Colonic mucosa (tissue), 4 donors: ENCODE measurements at places on chromosomes 3 and 15.

GRCh38 chr15:61528581-61528910, 299.4 kb upstream of the RORA start:
- no peaks in the 10 kb centered on the region for H3K4me1 ChIP-seq
- DNase-seq, result no peak
- no peaks in the 10 kb centered on the region for H3K36me3 ChIP-seq
- H3K27ac ChIP-seq, result no peak overlapping the region
- no peaks in the 10 kb centered on the region for H3K27me3 ChIP-seq

DNA sequence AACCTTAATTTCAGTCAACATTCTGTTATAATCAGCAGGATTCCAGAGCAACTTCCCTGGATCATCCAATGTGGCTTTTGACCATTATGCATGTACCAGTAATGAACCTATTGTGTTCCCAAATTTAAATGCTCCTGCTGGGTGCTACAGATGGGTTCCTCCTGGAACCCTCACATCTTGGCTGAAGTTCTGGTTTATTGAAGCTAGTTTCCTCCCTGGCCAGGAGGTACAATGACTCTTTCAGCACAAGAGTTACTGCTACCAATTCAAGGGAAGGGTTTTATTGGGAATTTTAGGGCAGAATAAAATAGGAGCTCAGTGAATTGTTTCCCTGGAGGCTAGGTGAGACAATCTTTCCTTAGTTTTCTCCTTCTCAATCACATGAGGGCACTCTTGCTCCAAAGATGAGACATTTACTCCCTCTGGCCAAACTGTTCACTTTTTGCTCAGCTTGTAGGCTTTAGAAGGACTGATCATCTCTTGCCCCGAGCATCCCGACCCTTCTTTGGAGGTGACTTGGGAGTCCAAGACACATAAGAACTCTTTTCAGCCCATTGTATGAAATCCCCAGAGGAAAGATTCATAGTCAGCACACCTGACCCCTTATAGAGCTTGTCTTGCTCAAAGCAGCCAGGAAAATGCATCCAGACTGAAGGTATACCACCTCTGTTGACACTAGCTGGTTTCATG, 8.8 kb upstream of the NPHP3 start:
- no peak overlapping the region for H3K4me3 ChIP-seq
- no peak for DNase-seq
- no peaks in the 10 kb centered on the region for H3K36me3 ChIP-seq
- H3K27ac ChIP-seq, result no peak overlapping the region

DNA sequence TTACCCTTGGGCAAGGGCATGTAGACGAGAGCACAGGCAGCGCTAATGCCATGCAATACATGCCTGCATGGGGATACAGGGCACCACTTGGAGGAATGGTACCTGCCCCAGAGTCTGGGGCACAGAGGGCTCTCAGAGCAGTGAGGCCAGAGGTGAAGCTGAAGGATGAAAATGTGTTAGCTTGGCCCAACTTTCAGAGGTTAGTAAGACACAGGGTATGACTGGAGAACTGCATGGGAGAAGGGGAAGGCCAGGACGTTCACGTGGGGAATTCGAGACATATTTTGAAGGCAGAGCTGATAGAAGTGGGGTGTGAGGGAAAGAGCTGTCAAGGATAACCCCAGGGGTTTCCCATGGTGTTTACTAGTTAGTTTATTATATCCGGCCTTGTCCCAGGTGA, 19.6 kb downstream of the CSRNP1 start:
- H3K27me3 ChIP-seq, result no peaks in the 10 kb centered on the region
- H3K4me3 ChIP-seq, result no peak overlapping the region
- DNase-seq, result no peak
- no peaks in the 10 kb centered on the region for H3K4me1 ChIP-seq

- peaks cover 17% of the 10 kb centered on the region for H3K36me3 ChIP-seq
- DNase-seq, result no peak
- H3K27ac ChIP-seq, result no peak overlapping the region
- no peak overlapping the region for H3K4me3 ChIP-seq
- peaks cover 17% of the 10 kb centered on the region for H3K4me1 ChIP-seq
Measured at GRCh38 chr15:66498501-66499386, 1.2 kb upstream of the SNAPC5 start.

GRCh38 chr3:112587336-112587735, 25.5 kb downstream of the SLC35A5 start:
- no peak overlapping the region for H3K4me3 ChIP-seq
- no peaks in the 10 kb centered on the region for H3K36me3 ChIP-seq
- no peak overlapping the region for H3K27ac ChIP-seq
- DNase-seq, result no peak

GRCh38 chr3:156825795-156826143, 384 bp upstream of the LEKR1 start:
- H3K27me3 ChIP-seq, result no peaks in the 10 kb centered on the region
- H3K4me1 ChIP-seq, result no peaks in the 10 kb centered on the region
- DNase-seq, result no peak

DNA sequence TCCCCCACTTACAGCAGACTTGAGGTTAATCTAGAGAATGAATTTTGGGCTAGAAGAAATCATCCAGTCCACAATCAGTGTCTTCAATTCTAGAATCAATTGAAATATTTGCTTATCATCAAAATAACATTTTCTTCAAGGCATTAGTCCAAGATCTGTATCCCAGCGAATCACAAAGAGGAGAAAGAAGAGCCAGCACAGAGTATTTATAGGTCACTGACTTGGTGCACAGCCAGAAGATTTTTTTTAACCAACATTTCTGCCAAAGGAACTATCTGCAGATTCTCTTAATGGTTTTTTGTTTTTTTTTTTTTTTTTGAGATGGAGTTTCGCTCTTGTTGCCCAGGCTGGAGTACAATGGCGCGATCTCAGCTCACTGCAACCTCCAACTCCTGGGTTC, 178.2 kb downstream of the TNIK start:
- no peaks in the 10 kb centered on the region for H3K4me1 ChIP-seq
- no peak overlapping the region for H3K27ac ChIP-seq
- H3K27me3 ChIP-seq, result no peaks in the 10 kb centered on the region

DNA sequence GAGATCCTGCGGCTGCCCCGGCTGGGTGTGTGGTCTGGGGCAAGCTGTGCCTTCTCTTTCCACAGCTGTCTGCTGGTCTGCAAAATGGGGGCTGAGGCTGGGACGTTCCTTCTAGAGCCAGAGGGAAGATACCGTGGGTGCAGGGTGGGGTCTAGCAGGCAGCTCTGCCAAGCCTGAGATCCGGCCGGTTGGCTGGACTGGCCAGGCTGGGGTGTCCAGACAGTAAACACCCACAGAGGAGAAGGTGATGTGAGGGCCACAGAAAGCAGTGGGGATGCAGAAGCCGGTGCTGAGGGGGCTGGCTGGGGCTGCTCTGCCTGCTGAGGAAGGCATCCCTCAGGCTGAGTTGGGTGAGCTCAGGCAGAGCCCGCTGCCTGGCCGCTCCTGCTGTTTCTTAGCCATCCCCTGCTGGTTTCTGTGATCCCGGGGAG, 46.1 kb downstream of the FBLN2 start:
- no peaks in the 10 kb centered on the region for H3K4me1 ChIP-seq
- H3K27ac ChIP-seq, result no peak overlapping the region
- H3K4me3 ChIP-seq, result no peak overlapping the region
- H3K27me3 ChIP-seq, result no peaks in the 10 kb centered on the region
- DNase-seq, result no peak

- H3K4me3 ChIP-seq, result no peak overlapping the region
- no peaks in the 10 kb centered on the region for H3K27me3 ChIP-seq
- no peaks in the 10 kb centered on the region for H3K4me1 ChIP-seq
- no peaks in the 10 kb centered on the region for H3K36me3 ChIP-seq
- H3K27ac ChIP-seq, result no peak overlapping the region
- peak; percentile 4 for DNase-seq
Measured at GRCh38 chr3:128190501-128190900, 37.2 kb downstream of the EEFSEC start.

DNA sequence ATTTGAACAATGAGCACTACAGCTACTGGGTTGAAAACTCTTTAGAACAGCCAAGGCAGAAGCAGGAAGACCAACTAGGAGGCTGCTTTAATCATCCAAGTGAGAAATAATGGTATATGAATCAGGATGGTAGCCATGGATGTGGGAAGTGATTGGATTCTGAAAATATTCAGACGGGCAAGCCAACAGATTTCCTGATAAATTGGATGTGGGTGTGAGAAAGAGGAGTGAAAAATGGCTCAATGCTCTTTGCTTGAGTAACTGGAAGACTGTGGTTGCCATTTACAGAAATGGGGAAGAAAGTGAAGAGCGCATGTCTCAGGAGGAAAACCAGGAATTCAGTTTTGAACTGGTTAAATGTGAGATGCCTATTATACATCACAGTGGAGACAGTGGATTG, 50.4 kb downstream of the ISL2 start:
- H3K36me3 ChIP-seq, result no peaks in the 10 kb centered on the region
- no peak for DNase-seq
- H3K4me1 ChIP-seq, result no peaks in the 10 kb centered on the region
- no peak overlapping the region for H3K27ac ChIP-seq

GRCh38 chr3:90180096-90180495, 1072.7 kb downstream of the EPHA3 start:
- no peak for DNase-seq
- H3K4me1 ChIP-seq, result no peaks in the 10 kb centered on the region
- H3K27me3 ChIP-seq, result no peaks in the 10 kb centered on the region
- no peak overlapping the region for H3K27ac ChIP-seq
- no peaks in the 10 kb centered on the region for H3K36me3 ChIP-seq

DNA sequence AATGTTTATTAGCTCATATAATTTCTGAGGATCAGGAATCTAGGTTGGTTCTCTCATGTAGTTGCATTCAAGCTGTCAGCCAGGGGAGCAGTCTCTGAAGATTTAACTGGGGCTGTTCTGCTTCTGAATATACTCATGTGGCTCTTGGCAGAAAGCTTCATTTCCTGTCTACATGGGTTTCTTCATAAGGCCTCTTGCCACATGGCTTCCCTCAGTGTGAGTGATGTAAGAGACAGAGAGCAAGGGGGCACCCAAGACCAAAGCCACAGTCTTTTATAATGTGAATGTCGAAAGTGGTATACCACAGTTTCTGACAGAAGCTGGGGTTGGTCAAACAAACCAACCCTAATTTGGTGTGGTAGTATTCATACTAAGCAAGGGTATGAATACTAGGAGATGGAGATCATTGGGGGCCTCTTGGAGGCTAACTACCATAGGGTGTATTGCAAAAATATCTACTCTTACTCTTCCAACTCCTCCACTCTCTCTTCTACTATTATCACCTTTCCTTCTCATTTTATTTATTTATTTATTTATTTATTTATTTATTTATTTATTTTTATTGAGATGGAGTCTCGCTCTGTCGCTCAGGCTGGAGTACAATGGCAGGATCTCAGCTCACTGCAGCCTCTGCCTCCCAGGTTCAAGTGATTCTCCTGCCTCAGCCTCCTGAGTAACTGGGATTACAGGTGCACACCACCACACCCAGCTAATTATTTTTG, 123.8 kb downstream of the B3GALNT1 start:
- no peaks in the 10 kb centered on the region for H3K4me1 ChIP-seq
- DNase-seq, result no peak
- H3K27me3 ChIP-seq, result no peaks in the 10 kb centered on the region
- H3K4me3 ChIP-seq, result no peak overlapping the region
- no peaks in the 10 kb centered on the region for H3K36me3 ChIP-seq

DNA sequence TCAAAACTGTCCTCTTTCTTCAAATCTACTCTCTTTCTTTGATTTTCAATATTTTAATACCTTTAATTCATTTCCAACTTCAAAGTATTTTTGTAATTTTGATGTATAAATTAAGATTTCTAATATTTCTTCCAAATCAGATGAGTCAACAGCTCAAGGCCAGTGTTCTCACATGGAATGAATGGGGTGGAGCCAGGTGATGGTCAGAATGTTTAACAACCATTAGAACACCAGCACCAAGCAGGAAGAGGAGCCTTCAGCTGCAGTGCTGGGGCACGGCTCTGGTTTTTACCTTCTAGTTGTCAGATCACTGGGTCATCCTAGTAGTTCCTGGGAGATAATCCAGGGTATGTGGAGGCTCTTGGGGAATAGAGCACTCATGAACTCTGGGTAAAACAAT, 494.5 kb upstream of the PDZRN3 start:
- H3K27ac ChIP-seq, result no peak overlapping the region
- H3K4me1 ChIP-seq, result no peaks in the 10 kb centered on the region
- H3K27me3 ChIP-seq, result no peaks in the 10 kb centered on the region
- DNase-seq, result no peak
- H3K4me3 ChIP-seq, result no peak overlapping the region

DNA sequence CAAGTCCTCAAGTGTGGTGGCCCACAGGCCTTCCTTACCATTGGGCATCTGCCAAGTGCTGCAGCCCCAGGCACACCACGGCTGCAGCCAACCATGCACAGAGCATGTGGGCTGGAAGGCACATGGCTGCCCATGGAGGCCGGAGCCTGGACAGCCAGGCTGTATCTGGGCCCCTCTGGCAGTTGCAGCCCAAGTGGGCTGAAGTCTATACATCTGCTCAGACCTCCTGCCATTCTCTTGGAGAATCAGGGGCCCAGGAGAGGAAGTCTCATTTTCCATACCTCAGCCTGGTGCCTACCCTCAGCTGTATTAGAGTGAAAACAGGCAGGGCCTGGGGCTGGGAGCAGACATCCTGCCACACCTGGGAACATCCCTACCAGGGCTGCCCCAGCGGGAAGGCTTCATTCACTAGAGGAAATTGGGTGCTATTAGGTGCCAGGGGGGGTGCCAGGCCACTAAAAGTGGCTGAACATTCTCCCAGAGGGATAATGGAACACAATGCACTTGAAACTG, 48.0 kb upstream of the SLCO2A1 start:
- no peak overlapping the region for H3K27ac ChIP-seq
- no peaks in the 10 kb centered on the region for H3K4me1 ChIP-seq
- H3K4me3 ChIP-seq, result no peak overlapping the region
- H3K27me3 ChIP-seq, result no peaks in the 10 kb centered on the region

DNA sequence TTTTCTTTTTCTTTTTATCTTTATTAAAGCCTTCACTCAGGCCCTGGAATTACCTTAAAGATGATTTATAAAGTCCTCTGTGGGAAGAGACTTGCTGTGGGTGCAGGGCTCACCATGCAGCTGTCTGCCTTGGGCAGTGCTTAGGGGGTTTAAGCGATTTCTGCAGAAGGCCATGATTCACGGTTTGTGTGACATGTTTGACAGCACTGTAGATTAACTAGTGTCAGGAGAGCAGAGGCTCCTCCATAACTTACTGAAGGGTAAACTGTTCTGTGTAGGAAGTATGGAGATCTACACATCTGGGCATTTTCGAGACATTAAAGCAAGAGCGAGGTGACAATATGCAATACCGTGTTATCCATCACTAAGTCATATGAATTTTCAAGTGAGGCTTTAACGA, 137.7 kb downstream of the LRIG1 start:
- H3K4me3 ChIP-seq, result no peak overlapping the region
- H3K4me1 ChIP-seq, result no peaks in the 10 kb centered on the region
- DNase-seq, result no peak

DNA sequence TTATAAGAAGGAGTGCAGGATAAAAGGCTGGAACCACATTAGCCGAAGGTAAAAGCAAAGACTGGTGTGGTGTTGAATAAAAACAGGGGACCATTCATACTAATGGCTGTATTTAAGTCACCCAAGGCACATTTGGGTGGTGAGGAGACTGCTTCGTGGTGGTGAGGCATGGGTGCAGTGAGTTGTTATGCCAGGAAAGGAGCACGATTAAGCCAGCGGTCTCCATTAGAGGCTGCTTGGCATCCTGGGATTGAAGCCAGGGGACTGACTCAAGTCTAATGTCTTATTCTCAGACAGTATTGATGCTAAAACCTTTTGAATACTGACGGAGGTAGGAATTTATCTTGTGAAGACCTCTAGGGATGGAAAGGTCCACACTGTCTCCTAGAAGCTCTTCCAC, 21.9 kb downstream of the FEM1B start:
- peak overlapping the region; percentile 34 for H3K27ac ChIP-seq
- peaks cover 3% of the 10 kb centered on the region for H3K4me1 ChIP-seq
- no peaks in the 10 kb centered on the region for H3K27me3 ChIP-seq
- peak; percentile 16 for DNase-seq
- H3K4me3 ChIP-seq, result no peak overlapping the region
- no peaks in the 10 kb centered on the region for H3K36me3 ChIP-seq

- no peak overlapping the region for H3K4me3 ChIP-seq
- H3K36me3 ChIP-seq, result no peaks in the 10 kb centered on the region
- no peaks in the 10 kb centered on the region for H3K27me3 ChIP-seq
- H3K27ac ChIP-seq, result peak overlapping the region; percentile 86
Measured at GRCh38 chr3:197586181-197586580, 30.4 kb upstream of the BDH1 start.
